NCI-H1436 treated with DMSO at 0.1 percent for 48 hours (cell line): ENCODE measurements at places on chromosomes 16 and 17.

DNA sequence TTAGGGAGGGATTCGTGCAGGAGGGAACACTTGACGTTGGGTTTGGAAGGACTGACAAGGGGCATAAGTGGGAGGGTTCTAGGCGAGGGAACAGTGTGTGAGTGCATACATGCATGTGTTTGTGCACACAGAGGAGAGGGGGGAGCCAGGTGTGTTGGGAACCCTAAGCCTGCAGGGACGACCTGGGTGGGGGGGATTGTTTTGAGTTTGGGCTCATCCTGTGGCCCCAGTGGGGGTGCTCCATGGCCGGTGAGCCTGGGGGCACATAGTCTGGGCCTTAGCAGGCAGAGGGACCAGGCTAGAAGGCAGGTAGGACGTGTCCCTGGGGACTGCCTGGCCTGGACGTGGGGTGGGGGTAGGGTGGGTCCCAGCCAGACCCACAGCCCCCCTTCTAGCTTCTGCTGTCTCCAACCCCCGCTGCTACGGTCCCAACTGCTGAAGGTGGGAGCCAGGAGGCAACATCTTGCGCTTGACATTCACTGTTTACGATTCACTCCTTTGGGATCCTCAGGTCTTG, 11.9 kb upstream of the RASD1 start:
- no peak for DNase-seq

DNA sequence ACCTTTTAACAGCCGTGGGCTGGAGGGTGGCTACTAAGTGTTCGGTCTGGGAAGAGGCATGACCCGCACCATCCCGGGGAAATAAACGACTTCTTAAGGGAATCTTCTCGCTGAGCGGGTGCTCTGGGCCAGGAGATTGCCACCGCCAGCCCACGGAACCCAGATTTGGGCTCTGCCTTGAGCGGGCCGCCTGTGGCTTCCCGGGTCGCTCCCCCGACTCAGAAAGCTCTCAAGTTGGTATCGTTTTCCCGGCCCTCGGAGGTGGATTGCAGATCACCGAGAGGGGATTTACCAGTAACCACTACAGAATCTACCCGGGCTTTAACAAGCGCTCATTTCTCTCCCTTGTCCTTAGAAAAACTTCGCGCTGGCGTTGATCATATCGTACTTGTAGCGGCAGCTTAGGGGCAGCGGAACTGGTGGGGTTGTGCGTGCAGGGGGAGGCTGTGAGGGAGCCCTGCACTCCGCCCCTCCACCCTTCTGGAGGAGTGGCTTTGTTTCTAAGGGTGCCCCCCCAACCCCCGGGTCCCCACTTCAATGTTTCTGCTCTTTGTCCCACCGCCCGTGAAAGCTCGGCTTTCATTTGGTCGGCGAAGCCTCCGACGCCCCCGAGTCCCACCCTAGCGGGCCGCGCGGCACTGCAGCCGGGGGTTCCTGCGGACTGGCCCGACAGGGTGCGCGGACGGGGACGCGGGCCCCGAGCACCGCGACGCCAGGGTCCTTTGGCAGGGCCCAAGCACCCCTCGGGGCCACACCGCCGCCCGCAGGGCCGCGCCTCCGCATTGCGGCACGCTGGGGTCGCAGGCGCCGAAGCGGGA, 3.6 kb upstream of the CBX4 start:
- DNase-seq, result no peak

- DNase-seq, result no peak
Measured at GRCh38 chr17:42695500-42695899, 13.2 kb downstream of the CNTNAP1 start.

DNA sequence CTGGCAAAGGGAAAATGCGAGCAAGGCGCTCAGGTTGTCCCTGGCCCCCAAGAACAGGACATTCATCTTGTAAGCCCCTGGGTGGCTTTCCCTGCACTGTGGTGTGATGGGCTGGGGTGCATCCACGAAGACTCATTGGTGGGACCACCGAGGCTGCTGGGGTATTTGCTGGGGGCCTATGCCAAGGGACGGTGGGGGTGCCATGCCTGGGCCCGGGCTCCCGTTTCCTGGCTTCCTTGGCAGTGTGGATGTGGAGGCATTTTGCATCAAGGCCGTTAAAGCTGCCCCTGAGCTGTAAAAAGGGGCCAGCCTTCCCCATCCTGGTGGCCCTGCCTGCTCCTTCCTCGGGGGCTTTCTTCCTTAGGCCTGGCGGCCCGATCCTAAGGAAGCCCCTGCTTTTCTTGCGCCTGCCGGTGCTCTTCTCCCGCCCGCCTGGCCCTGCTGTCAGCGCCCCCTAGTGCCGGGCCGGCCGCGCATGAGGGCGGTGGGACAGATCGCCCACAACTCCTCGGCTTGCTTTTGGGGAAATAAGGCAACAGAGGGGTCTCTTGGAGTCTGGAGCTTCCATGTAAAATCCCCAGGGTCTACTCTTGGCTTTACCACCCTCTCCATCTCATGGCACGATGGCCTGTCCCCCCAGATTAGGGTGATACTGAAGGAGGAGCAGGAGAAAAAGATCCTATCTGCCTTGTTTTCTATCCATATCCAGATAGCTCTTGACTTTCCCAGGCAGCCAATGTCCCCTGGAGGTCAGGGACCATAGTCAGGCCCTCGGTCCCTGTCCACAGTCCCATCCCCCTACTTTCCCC, 9.8 kb upstream of the TBX2 start:
- DNase-seq, result no peak

- no peak for DNase-seq
Measured at GRCh38 chr16:52819405-52819804, 233.3 kb downstream of the CHD9NB start.

DNA sequence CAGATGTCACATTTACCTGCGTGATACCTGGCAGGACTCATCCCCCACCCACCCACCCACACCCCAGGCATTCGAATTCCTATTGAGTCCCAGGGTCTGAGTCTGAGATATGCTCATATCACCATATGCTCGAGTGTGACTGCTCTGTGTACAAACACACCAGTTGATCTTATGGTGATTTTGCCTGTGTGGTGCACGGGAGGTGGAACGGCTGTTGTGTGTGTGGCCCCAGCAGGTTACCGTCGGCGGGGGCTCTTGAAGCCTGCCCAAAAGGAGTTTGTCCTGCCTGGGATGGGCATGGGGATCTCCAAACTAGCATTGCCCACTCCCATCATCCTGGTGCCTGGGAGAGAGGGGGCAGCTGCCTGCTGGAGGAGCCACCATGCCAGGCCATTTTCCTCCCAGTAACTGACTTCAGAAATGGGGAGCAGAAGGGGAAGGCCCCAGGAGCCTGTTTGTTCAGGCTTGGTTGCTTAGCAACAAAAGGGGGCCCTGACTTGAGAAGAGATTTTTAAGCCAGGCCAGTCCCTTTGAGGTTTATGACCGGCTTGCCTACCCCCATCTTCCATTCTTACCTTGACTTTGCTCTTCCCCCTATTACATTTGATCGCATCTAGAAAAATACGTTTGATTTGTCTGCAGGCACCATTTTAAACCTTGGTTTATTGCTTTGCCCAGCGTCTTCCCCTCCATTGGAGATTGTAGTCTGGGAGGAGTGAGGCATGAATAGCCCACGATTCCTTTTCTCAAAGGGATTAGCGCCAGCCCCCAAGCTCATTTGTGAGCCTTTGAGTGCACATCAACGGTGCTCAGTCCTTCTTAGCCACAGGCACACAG, 217.7 kb downstream of the CCDC182 start:
- DNase-seq, result no peak

DNA sequence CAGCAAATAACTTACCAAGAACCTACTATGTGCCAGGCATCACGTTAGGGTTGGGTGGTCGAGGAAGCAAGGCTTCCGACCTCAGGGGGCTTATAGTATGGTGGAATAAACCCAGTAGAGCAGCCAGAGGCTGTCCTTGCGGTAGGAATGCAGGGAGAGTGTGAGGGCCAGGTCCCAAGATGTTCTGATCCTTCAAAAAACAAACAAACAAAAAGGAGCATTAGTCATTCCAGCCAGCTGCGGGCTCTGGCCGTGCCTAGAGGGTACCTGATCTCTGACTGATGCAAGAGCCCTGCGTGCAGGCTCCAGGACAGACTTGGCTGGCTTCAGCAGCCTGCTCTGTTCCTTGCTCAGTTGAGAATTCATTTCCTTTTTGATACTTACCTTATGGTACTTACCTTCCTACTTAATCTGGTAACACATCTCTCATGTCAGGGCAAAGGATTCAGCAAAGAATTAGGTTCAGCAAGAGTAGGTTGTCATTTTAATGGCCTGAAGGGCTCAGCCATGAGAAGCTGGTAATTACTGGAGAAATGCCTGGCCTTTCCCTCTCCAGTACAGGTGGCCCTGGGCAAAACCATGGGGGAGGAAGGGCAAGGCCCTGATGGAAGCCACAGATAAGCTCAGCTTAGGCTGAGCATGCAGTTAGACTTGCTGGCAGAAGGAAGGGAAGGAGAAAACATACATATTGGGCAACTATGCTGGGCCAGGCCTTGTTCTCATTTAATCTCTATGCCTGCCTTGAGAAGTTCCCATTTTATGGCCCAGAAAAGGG, 18.4 kb downstream of the CYB5D2 start:
- DNase-seq, result no peak

DNA sequence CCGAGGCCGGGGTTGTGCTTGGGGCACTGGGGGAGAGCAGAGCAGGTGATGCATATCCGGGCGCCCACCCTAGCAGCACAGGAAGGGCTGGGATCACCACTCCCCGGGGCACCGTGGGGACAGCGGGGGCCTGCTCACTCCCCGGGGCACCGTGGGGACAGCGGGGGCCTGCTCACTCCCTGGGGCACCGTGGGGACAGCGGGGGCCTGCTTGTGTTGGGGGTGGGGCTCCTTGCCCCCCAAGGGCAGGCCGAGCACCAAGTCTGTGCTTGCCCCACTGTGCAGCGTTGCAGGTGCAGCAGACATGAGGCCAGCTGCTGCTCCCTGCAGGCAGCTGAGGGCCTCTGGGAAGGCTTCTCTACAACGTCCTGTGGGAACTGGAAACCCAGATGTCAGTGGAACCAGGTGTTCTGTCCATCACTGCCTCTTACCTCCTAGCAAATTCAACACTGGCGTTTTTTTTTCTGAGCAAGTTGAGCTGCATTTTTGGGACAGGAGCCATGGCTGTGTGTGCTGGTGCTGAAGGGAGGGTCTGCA, 25.0 kb upstream of the ZNF750 start:
- DNase-seq, result no peak

- DNase-seq, result no peak
Measured at GRCh38 chr16:56603589-56603988, 4.8 kb upstream of the MT2A start.

- DNase-seq, result peak; percentile 42
Measured at GRCh38 chr17:37489197-37490001, at the start of gene DUSP14. DUSP14 (plus strand) TSS chr17:37489891; CDS start chr17:37512273, 22,382 bp downstream.

DNA sequence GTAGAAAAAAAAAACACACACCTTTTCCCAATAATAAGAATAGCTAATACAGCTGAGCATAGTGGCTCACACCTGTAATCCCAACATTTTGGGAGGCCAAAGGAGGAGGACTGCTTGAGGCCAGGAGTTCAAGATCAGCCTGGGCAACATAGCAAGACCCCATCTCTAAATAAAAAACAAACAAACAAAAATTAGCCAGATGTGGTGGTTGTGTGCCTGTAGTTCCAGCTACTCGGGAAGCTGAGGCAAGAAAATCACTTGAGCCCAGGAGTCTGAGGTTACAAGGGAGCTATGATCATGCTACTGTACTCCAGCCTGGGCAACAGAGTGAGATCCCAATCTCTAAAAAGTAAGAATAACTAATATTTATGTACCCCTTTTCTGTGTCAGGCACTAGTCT, 42.8 kb upstream of the GFOD2 start:
- no peak for DNase-seq

DNA sequence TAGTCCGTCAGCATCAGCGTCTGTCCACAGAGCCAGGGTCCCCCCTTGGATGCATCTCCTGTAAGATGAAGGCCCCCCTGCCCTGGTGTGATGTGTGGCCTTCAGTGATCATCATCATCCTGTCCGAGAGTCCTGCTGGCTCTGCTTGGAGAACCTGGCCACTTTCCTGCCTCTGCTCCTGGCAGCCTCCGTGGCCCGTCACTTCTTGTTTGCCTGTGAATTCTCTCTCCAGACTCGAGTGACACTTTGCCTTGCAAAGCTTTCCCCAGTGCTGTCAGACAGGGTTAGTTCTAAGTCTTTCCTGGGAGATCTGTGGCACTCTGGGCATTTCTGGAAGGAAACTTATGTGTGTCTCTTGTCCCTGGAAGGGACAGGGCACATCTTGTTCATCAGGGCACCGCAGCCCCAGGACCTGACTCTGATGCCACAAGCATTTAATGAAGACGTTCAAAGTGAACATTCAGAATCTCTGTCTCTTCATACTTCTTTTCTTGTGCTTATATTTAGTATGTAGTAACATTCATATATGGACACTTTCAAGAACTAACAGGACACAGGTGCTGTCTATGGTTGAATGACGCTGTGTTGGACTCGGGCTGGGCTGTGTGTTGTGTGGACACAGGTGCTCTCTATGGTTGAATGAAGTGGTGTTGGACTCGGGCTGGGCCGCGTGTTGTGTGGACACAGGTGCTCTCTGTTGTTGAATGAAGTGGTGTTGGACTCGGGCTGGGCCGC, 68.5 kb downstream of the RPTOR start:
- DNase-seq, result no peak

- DNase-seq, result no peak
Measured at GRCh38 chr16:89373355-89374110, 116.8 kb downstream of the ANKRD11 start.

DNA sequence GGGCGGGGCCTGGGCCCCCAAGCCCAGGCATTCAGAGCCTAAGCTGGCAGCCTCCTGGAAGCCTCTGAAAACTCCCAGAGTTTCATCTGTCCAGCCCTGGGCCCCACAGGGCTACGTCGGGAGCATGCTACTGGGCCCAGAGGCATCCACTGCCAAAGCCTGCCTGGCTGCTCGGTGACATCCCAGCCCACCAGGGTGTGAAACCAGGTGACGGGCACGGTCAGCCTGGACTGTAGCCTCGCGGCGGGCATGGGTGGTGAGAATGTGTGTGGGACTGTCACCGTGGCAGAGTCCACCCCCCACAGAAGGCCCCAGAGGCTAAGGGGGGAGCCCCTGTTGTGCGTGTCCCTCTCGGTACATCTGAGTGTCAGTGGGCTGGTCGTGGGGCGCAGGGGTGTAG, 25.6 kb upstream of the AATK start:
- no peak for DNase-seq

GRCh38 chr17:28282596-28282995, 36.4 kb upstream of the TMEM97 start:
- DNase-seq, result no peak

DNA sequence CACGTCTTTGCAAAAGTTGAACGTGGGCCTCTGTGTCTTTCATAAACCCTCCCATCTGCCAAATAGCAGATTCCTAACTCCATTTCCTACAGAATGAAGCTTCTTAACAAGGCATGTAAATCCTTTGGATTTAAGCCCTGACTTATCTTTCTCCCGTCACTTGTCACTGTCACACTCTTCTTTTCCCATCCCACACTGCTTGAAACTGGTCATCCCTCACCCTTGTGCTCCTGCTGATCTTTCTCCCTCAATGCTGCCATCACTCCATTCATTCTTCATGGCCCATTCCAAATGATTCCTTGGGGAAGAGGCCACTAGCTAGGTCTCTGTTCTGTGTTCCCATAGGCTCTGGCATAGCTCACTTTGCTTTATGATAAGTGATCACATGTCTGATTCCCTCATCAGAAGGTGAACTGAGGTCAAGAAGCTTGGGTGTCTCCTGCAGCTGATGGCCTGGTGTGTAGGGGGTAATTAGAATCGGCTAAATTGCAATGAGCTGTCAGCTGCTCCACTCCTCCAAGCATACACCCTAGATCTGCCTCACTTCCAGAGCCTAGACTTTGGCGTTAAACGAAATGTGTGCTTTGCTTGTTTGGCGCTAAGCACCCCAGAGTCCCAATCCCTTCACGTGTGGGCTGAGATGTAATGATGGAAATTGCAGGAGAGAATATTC, 61.7 kb downstream of the PECAM1 start:
- DNase-seq, result peak; percentile 21

GRCh38 chr16:47258874-47259461, 115.2 kb upstream of the NETO2 start:
- DNase-seq, result no peak

- DNase-seq, result no peak
Measured at GRCh38 chr17:40912486-40913210, 24.8 kb downstream of the KRT23 start.
